Esophagus squamous epithelium (tissue), 5 donors: ENCODE measurements at places on chromosomes 11 and 22.

DNA sequence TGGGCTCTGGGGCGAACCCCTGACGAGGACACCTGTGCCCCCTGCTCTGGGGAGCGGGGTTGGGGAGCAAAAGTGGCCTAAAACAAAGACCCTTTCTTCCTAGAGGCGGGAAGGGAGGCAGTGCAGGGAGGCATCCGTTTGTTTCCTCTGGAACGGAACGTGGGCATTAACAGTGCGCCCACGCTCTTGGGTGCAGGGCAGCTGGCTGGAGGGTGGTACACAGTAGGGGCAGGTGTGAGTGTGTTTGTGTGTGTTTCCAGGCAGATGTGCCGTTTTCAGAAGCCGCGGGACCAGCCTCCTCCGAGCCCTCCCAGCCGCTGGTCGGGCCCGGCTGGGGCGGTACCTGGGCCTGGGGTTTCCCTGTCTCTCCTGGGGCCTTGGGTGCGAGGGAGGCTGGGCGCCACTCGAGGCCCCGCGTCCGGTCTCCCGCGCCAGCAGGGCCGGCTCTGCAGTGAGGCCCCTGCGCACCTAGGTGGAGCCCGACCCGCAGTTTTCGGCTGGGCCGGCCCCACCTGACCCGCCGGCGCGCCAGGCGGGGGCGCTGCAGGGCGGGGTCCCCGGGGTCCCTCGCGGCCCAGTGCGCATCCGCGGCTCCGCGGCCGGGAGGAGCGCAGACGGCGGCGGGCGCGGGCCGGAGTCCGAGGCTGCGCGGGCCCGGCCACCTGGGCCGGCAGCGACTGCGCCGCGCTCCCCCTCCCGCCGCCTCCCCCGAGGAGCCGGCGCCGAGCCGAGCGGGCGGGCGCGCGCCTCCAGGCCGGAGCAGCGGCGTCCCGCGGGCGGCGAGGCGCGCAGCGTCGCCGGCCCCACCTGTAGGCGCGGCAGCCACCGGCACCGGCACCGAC lies 1252.7 kb downstream of the BRD1 start:
- DNase-seq, result no peak

DNA sequence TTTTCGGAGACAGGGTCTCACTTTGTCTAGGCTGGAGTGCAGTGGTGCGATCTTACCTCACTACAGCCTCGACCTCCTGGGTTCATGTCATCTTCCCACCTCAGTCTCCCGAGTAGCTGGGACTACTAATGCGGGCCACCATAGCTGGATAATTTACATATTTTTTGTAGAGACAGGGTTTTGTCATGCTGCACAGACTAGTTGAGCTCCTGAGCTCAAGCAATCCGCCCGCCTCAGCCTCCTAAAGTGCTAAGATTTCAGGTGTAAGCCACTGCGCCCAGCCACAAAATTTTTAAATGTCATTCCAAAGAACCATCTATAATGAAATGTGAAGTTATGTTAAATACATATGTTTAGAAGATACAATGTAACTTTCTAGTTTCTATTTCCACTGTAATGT lies 4747.7 kb upstream of the OR11H1 start:
- no peak for DNase-seq

GRCh38 chr22:38753948-38754750 lies 1.6 kb downstream of the SUN2 start:
- peak; percentile 20 for DNase-seq

GRCh38 chr11:39144351-39145130 lies 2314.9 kb downstream of the LRRC4C start:
- no peak for DNase-seq

DNA sequence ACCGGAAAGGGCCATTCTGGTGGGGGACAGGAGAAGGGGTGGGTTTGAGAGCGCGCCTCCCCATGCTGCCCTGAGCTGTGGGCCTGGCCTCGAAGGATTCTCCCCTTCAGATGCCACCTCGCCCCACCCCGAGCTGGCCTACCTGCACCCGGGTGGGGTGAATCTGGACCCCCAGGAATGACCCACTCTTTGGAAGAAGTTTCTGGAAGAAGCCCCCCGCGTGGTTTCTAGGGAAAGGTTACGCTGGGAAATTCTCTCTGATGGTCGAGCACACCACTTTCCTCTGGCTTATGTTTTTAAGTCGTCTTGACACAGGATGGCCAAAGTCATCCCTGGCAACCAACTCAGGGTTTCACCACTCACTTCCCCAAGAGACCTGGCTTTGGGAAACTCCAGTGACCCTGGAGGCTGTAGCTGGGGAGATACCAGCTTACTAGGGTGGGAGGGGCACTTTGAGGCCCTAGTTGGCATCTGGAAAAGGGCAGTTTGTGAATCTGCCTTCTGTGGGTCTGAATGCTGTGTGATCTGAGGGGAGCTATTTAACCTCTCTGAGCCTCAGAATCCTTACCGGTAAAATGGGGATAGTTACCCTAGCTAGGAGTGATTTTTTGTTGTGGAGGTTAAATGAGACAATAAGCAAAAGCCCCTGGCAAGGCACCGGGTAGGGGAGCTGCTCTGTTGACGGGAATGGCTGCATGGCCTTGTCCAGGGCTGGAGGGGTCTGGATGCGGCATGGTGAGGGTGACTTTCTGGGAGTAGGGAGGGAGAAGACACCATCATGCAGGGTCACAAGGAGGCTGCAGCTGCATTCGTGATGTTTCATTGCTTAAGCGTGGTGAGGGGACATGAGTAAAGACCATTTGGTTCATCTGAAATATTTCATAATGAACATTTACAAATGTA lies 45.3 kb upstream of the ACCSL start:
- DNase-seq, result no peak

- DNase-seq, result no peak
Observed at GRCh38 chr11:8062781-8063257, 18.2 kb upstream of the TUB start.

GRCh38 chr11:125649465-125650166 lies 24.7 kb downstream of the CHEK1 start:
- DNase-seq, result no peak

- no peak for DNase-seq
Observed at GRCh38 chr11:71432761-71433647, 15.2 kb downstream of the DHCR7 start.

DNA sequence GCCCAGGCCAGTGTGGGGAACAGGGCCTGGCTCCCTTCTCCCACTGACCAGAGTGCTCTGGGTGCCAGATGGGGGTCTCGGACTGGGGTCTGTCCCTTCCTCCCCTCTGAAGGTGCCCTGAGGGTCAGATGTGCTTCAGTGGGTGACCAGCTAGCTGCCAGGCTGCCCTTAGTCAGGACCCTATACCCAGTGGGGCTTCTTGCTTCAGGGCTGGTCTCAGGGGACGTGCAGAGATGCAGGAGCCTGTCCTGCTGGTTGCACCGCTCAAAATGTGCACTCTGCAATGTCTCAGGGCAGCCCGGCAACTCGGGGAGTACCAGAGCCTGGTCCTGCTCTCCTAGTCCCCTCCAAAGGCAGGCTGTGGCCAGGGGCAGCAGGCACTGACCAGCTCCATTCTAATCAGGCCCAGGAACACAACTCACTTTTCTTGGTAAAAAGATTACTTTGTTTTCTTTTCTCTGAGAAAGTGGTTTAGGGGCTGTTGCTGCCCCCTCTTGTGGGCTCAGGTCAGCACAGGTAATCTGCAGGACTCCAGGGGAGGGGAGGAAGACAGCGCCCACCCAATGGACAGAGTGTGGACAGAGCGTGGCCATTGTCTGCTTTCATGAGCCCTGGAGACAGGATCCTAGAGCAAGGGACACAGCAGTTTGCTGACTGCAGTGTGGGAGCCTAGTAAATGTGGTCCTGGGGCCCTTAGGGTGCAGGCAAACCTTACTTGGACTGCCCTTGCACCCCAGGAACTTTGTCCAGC lies 80.9 kb downstream of the MED15 start:
- no peak for DNase-seq

GRCh38 chr11:60905551-60906113 lies 753 bp downstream of the PRPF19 start:
- DNase-seq, result no peak

GRCh38 chr22:40757071-40757470 lies 62.1 kb downstream of the SLC25A17 start:
- no peak for DNase-seq

- no peak for DNase-seq
Observed at GRCh38 chr11:118142081-118142480, 10.5 kb downstream of the SCN4B start.

DNA sequence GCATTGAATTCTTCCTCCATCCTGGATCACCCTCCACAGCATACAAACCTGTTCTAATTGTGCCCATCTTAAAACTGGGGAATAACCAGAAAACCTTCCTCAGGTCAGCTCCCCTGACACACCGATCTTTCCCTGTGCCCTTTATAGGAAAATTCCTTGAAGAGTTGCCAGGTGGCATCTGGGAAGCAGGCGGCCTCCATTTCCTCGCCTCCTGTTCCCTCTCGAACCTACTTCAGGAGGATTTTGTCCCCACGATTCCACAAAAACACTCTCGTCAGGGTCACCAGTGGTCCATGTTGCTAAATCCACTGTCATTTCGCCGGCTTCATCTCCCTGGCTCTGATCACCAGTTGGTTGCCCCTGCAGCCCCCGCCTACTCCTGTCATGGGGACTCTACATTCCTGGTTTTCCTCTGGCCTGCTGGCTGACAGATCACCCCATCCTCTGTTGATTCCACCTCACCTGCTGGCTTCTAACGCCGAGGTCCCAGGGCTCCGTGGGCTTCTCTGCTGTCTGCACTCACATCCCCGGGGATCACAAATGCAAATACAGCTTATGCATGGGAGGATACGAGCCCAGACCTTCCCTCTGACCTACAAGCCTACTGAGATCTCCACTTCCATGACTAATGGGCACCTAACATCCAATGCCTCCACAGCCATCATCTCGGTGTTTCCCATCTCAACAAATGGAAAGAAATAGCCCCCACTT lies 92.5 kb upstream of the PRDM11 start:
- no peak for DNase-seq

DNA sequence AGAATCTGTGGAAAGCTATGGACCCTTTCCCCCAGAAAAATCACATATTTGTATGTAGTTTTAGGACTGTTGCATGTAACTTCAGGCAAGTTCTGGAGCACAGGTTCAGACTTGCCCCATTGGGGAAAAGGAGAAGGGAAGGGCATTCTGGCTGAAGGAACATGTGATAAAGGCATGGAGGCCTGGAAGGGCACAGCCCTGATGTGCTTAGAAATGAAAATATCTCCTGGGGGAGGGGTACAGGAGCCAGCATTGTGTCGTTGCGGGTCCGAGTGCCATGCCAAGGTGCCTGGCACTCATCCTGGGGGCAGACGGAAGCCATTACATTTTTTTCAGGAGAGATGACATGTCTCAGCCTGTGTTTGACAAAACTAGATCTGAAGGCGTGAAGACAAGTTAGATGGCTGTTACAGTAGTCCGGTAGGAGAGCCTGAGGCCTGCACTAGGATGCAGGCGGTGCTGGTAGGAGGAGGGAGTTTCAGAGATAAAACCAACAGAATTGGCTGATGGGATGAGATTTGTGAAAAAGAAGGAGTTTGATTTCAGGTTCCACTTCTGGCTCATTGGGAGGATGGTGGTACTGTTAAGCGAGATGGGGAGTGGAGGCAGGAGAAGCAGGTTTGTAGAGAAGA lies 96.9 kb downstream of the TEAD1 start:
- no peak for DNase-seq

- DNase-seq, result no peak
Observed at GRCh38 chr22:24190159-24190540, 8.9 kb downstream of the SUSD2 start.

- no peak for DNase-seq
Observed at GRCh38 chr22:39925273-39925672, 24.4 kb downstream of the GRAP2 start.

- DNase-seq, result no peak
Observed at GRCh38 chr22:45204241-45204640, 36.5 kb downstream of the KIAA0930 start.

- DNase-seq, result no peak
Observed at GRCh38 chr22:35070451-35071093, 4.6 kb downstream of the ISX start.

DNA sequence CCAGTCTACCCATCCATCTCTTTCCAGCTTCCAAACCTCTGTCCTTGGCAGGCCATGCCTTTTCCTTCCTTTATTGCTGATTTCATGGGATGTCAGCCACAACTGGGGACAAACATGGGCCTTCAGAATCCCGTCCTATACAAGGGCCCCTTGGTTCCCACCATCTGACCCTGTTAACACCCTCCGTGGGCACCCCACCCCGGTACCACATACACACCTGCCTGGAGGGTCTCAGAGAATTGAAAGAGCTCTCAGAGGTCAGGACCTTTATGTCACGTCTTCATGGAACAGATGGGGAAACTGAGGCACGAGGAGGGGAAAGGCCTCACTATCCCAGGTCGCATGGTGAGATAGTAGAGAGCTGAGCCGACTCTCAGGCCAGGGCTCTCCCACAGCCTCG lies 53.0 kb downstream of the MPPED1 start:
- DNase-seq, result no peak
